ENCODE measurements at places on chromosomes 3 and 15. TPM values are rescaled to one million over a fixed set of nuclear protein-coding genes. Genes with fewer than 3 reads are reported as not detected.

The P2RY14 gene
- polyA plus RNA-seq, result 0.85 TPM

The APOD gene
- polyA plus RNA-seq, result 8.2 TPM

The UROC1 gene
- 0.10 TPM for polyA plus RNA-seq

The FAM174B gene
- 30.3 TPM for polyA plus RNA-seq

The CSNK1G1 gene
- polyA plus RNA-seq, result 20.0 TPM

The RGMA gene
- polyA plus RNA-seq, result 12.2 TPM

The FBXO40 gene
- not detected for polyA plus RNA-seq

The ACTRT3 gene
- polyA plus RNA-seq, result 4.5 TPM

The PLCB2 gene
- polyA plus RNA-seq, result 11.6 TPM

The ABI3BP gene
- polyA plus RNA-seq, result 12.5 TPM

The EDC3 gene
- polyA plus RNA-seq, result 41.8 TPM

The PRICKLE2 gene
- polyA plus RNA-seq, result 20.5 TPM

The POC1A gene
- 7.0 TPM for polyA plus RNA-seq

The HIGD2B gene
- not detected for polyA plus RNA-seq
